ENCODE measurements at places on chromosomes 6 and 20.

GRCh38 chr20:49507741-49508434 lies 25.4 kb upstream of the KCNB1 start:
- no peak for DNase-seq

- DNase-seq = no peak
These were observed 59.0 kb downstream of the ANKRD60 start for GRCh38 chr20:58169450-58169849.

DNA sequence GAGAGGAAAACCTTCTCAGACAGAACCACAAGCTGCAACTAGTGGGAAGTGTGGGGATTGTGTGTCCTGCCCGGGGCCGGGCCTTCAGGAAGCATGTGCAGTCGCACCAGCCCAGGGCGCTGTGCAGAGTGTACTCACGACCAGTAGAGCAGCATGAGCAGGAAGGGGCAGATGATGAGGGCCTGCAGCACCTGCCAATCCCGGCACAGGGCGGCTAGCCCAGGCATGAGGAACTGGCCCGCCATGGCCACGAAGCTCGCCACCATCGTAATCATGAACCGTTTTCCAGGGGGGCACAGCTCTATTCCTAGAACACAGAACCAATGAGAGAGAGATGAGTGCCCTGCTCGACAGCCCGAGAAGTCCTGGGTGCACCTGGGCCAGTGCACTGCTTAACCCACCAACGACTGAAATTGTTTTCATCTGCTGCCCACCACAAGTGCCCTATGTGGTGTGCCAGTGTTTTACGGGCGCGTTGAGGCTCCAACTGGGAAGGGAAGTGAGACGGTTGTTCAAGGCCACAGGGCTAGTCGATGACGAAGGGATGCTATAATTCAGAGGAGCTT lies 65.0 kb downstream of the PSMG4 start:
- DNase-seq = no peak

DNA sequence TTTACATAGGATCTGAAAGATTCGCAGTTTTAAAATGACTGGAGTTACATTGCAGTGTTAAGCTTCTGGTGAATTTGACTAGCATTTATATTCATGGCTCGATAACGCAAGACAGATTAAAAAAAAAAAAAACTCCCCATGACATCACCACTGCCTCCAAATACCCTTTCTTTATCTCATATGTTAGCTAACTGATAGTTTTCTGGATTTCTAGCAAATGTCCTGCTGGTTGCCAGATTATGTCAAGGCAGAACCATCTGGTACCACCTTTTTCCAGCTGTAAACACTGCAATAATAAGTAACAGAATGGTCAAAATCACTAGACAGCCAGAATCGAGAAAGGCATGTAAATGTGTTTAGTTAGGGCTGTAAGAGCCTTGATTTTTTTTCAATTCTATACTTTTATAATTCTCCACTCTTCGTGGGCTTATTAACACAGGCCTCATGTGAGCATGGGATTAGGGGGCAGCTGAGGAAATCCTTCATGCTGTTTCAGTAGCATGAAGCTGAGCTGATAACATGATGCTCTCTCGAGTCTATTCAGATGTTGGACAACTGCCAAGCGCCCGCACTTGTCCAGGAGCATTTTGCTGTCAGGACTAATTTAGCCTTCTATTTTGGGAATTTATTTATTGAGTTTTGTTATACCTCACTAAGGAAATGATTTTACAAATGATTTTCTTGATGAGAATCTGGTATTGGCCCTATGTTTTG lies 166.0 kb upstream of the SCGN start:
- DNase-seq = no peak

GRCh38 chr6:48750861-48751260 lies 639.9 kb upstream of the PTCHD4 start:
- no peak for DNase-seq

DNA sequence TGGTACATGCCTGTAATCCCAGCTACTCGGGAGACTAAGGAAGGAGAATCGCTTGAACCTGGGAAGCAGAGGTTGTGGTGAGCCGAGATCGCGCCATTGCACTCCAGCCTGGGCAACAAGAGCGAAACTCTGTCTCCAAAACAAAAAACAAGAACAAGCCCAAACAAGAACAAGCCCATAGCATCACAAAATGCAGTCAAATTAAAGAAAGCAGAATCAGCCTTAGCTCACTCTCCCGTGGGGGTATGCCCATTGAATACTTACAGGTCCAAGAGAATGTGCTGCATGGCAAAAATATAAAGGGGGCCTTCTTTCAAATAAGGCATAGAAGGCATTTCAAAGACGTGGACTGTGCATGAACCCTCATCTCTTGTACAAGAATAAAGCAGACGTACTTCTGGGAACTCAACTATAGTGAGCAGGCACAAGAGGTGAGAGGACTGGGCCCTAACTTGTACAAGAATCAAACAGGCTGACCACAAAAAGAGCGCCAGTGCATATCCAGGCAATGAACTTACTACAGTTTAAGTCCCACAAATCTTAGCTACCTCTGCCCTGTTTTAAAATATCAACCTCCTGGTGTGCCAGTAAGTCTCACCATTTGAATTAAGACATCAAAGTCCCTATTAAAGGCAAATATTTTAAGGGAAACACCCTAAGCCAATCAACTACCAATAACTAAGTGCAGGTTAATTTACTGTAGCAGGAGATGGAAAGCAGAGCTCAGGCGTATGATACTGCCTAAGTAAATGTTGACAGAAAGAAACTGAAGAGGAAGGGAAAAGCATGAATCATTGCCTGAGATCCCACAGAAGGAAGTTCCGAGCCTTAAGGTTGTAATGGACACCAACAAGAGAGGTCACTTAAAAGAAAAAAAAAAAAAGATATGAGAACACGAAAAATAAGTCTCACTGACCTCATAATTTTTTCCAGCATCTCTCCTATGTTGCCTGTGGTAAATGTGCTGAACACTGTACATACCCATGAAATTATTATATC lies 37.4 kb downstream of the TOMM6 start:
- DNase-seq = no peak

DNA sequence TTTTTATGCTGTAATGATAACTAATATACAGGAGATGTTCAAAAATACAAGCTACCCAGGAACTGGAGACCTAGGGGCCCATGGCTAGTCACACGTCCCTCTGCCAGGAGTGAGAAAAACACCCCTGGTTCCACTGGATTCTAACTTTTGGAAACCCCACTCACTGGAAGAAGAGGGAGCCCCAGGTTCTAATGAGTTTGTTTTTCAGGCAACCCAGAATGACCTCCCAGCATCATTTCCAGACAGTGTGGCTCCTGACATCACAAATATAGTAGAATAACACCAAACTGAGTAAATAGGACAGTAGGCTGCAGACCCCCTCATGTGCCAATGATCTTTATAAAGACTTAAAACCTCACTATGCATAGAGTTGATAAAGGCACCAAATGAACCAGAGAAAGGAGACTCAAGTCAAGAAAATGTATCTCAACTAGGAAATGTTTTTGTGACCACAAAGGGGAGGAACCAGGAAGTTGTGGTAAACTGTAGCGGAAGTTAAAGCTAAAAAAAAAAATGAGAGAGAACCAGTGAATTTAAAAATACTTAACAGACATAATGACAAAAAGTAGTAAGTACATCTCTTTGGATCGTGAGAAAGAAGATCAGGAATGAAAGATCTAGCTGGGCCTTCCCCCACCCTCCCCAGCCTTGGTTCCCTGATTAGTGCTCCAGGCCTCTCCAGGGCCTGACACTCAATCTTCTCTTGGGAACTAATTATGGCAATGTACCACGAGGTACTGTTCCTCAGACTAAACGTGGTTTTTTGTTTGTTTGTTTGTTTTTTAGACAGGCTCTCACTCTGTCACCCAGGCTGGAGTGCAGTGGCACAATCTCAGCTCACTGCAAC lies 19.8 kb downstream of the HLA-E start:
- DNase-seq = no peak

DNA sequence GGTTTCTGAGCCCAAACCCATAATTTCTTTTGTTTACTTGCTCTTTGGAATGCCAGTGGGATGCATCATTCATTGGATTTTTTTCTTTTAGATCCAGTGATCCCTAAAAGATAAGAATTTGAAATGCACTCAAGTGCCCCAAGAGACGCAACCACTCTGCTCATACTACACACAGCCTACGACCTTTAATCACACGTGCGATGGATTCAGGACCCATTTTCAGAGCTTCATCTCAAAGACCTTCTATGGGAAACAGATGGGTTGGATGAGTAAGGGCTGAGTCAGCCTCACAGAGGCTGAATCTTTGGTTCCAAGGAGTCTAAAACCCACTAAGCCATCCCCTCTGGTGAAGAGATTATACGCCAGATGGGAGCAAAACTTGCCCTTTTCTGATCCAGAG lies 265.5 kb upstream of the EXOC2 start:
- peak; percentile 92 for DNase-seq

- DNase-seq = no peak
These were observed 59.8 kb downstream of the CDH4 start for GRCh38 chr20:61311656-61312387.

DNA sequence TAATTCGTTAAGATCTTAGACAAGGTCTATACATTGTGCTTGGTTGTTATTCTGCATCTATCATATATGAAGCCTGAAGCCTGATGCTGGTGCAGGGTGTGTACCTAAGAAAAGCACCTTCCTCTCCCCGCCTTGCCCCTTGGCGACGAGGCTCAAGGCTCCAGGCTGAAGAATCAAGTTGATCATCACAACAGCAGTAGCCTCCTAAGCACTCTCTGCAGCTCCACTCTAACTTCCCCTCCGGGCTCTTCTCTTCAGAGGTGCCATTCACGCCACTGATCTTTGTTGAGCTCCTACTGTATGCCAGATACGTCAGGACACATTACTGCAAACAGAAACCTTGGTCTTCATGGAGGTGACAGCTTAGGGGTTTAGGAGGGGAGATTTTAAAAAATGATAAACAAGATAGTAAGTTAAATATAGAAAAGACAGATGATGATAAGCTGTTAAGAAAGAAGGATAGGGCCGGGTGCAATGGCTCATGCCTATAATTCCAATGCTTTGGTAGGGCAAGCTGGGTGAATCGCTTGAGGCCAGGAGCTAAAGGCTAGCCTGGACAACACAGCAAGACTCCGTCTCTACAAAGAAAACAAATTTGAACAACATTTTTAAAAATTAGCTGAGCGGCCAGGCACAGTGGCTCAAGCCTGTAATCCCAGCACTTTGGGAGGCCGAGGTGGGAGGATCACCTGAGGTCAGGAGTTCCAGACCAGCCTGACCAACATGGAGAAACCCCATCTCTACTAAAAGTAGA lies 38.4 kb upstream of the ZNF217 start:
- no peak for DNase-seq

Measured in AG09319 (cell line).